Iris pigment epithelial cell (primary cell): ENCODE measurements at places on chromosomes 7 and 10.

- DNase-seq = no peak
Observed at GRCh38 chr10:60722623-60723022, 55.7 kb upstream of the CDK1 start.

DNA sequence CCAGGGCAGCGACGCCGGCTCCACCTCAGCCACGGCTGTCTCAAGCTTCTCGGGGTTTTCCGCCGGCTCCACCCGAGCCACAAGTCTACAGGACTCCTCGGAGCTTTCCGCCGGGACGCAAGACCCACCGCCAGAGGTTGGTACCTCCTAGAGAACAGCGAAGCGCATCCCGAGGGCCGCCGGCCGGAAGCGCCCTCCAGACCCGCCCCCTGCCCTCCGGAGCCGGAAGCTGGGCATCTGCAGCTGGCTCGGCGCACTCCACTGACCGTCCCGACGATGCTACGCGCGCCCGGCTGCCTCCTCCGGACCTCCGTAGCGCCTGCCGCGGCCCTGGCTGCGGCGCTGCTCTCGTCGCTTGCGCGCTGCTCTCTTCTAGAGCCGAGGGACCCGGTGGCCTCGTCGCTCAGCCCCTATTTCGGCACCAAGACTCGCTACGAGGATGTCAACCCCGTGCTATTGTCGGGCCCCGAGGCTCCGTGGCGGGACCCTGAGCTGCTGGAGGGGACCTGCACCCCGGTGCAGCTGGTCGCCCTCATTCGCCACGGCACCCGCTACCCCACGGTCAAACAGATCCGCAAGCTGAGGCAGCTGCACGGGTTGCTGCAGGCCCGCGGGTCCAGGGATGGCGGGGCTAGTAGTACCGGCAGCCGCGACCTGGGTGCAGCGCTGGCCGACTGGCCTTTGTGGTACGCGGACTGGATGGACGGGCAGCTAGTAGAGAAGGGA is at the start of gene MINPP1:
Gene MINPP1, plus strand, starts transcription at position 254 of the 726 bp plus-strand sequence. Its CDS starts 23 bp downstream, at position 277.
- peak; percentile 85 for DNase-seq

- DNase-seq = no peak
Observed at GRCh38 chr7:69402696-69403095, 195.6 kb upstream of the AUTS2 start.

GRCh38 chr10:133251388-133252222 is 13.9 kb downstream of the VENTX start:
- no peak for DNase-seq

- no peak for DNase-seq
Observed at GRCh38 chr10:86848747-86849146, 92.3 kb downstream of the BMPR1A start.
